Stomach (tissue), 19 donors: ENCODE measurements at places on chromosomes 6 and 20. TPM values are rescaled to one million over a fixed set of nuclear protein-coding genes. Genes with fewer than 3 reads are reported as not detected.

Gene GABRR2
- not detected for total RNA-seq

Gene LY6G6D
- not detected for total RNA-seq

Gene PPP2R5D
- 24.6 TPM for total RNA-seq

Gene TCF15
- not detected for total RNA-seq

Gene RIN2
- 55.4 TPM for total RNA-seq

Gene ILRUN
- total RNA-seq, result 42.6 TPM

- H3K36me3 ChIP-seq, result no peaks in the 10 kb centered on the region
- no peak for DNase-seq
- H3K4me3 ChIP-seq, result no peak overlapping the region
- no peak overlapping the region for H3K27ac ChIP-seq
- peaks cover 16% of the 10 kb centered on the region for H3K4me1 ChIP-seq
- H3K27me3 ChIP-seq, result no peaks in the 10 kb centered on the region
These were observed 68.3 kb downstream of the CEBPB start for GRCh38 chr20:50258790-50259483.

- no peaks in the 10 kb centered on the region for H3K4me1 ChIP-seq
- no peak overlapping the region for H3K27ac ChIP-seq
- no peak for DNase-seq
- peaks cover 10% of the 10 kb centered on the region for H3K27me3 ChIP-seq
- H3K4me3 ChIP-seq, result no peak overlapping the region
- H3K36me3 ChIP-seq, result no peaks in the 10 kb centered on the region
These were observed 75.8 kb downstream of the F13A1 start for GRCh38 chr6:6244624-6245023.

- no peaks in the 10 kb centered on the region for H3K27me3 ChIP-seq
- peaks cover 21% of the 10 kb centered on the region for H3K4me1 ChIP-seq
- H3K36me3 ChIP-seq, result peaks cover 56% of the 10 kb centered on the region
- H3K27ac ChIP-seq, result peak overlapping the region; percentile 89
These were observed 79.0 kb downstream of the SYNJ2 start for GRCh38 chr6:158060455-158061360.

DNA sequence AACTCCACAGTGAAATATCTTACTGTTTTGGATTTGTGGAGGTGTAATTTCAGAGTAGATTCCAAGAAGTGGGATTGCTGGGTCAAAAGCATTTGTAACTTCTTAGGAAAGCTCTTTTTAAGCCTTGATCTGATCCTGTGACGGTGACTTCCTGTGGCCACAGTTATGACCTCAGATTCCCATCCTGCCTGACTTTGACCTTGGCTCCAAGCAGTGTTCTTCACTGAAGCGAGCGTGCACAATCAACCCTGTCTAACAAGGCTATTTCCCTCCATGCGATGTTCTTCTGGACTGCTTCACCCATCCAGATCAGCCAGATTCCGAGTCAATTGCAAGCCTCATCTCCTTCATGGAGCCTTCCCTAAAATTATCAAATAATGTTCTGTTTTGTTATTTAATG, 102.5 kb upstream of the RNF24 start:
- DNase-seq, result no peak
- no peaks in the 10 kb centered on the region for H3K4me1 ChIP-seq
- no peak overlapping the region for H3K4me3 ChIP-seq
- H3K36me3 ChIP-seq, result no peaks in the 10 kb centered on the region
- H3K27ac ChIP-seq, result no peak overlapping the region

DNA sequence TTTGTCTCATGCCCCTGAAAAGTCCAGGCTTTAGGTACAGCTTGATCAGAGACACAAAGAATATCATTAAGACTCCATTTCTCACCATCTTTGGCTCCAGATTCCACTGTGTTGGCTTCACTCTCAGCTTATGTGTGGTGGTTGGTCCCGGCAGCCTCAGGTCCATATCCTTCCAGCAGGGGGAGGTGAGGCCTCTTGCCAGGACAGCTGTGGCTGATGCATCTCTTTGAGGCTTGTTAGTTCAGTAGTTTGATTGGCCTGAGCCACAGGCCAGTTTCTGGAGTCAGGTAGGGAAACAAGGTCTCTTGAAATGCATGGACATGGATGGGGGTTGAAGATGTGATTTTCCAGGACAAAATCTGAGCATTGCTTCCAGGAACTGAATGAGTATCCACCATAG, 62.4 kb downstream of the JAG1 start:
- H3K36me3 ChIP-seq, result peaks cover 8% of the 10 kb centered on the region
- no peak overlapping the region for H3K27ac ChIP-seq
- no peak overlapping the region for H3K4me3 ChIP-seq
- no peaks in the 10 kb centered on the region for H3K27me3 ChIP-seq

DNA sequence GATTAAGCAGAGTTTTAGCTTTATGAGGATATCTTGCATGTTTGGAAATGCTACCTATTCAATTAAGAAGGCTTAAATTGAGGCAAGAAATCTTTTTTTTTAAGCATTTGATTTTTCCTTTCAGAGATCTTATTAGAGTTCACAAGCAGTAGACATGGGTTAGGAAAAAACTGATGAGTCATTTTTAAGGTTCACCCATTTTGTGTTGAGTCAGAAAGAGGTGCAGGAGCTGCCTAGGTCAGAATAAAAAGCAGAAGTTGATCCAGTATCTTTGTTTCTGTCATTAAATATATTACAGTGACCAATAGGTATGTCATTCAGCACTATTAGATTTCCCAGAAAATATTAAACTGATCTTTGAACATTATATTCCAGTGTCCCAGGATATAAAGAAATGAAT, 306.8 kb downstream of the LMBRD1 start:
- H3K4me1 ChIP-seq, result no peaks in the 10 kb centered on the region
- H3K36me3 ChIP-seq, result no peaks in the 10 kb centered on the region
- H3K4me3 ChIP-seq, result no peak overlapping the region
- no peak for DNase-seq

- no peaks in the 10 kb centered on the region for H3K36me3 ChIP-seq
- no peak overlapping the region for H3K4me3 ChIP-seq
- peaks cover 18% of the 10 kb centered on the region for H3K4me1 ChIP-seq
These were observed 3.4 kb upstream of the ZNF133 start for GRCh38 chr20:18284805-18285533.

- peaks cover 7% of the 10 kb centered on the region for H3K27me3 ChIP-seq
- no peaks in the 10 kb centered on the region for H3K36me3 ChIP-seq
- no peaks in the 10 kb centered on the region for H3K4me1 ChIP-seq
- H3K4me3 ChIP-seq, result no peak overlapping the region
- DNase-seq, result peak; percentile 14
- H3K27ac ChIP-seq, result no peak overlapping the region
These were observed 157.3 kb downstream of the SYCP2 start for GRCh38 chr20:59776059-59776603.

GRCh38 chr6:158804207-158804606, 15.0 kb downstream of the EZR start:
- H3K4me3 ChIP-seq, result no peak overlapping the region
- H3K27me3 ChIP-seq, result no peaks in the 10 kb centered on the region
- peaks cover 21% of the 10 kb centered on the region for H3K36me3 ChIP-seq
- peaks cover 96% of the 10 kb centered on the region for H3K4me1 ChIP-seq

- no peaks in the 10 kb centered on the region for H3K4me1 ChIP-seq
- no peak for DNase-seq
- H3K4me3 ChIP-seq, result no peak overlapping the region
- H3K27me3 ChIP-seq, result no peaks in the 10 kb centered on the region
These were observed 630.1 kb downstream of the TFAP2A start for GRCh38 chr6:9784786-9785185.
